ENCODE measurements at places on chromosomes 7 and 10. TPM values are rescaled to one million over a fixed set of nuclear protein-coding genes. Genes with fewer than 3 reads are reported as not detected.

ENTPD7 gene
- total RNA-seq = 19.0 TPM

GPC2 gene
- 0.72 TPM for total RNA-seq

DNA sequence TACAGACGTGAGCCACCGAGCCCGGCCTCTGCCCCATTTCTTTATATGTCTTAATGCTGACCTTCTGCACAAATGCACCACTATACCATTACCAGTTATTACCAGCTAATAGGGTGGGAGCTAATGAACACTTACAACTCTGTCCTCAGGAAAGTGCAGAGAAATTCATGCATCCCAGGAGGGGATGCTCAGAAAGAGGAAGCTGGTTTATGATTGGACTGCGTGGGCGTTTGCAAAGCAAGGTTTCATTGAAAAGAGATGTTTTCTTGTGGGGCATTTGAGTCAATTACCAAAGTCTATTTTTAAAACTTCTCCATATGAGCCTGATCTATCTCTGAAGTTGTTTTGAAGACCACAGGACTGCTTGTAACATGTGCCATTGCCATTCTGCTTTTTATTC is 417.7 kb upstream of the CELF2 start:
- DNase-seq = no peak

DNA sequence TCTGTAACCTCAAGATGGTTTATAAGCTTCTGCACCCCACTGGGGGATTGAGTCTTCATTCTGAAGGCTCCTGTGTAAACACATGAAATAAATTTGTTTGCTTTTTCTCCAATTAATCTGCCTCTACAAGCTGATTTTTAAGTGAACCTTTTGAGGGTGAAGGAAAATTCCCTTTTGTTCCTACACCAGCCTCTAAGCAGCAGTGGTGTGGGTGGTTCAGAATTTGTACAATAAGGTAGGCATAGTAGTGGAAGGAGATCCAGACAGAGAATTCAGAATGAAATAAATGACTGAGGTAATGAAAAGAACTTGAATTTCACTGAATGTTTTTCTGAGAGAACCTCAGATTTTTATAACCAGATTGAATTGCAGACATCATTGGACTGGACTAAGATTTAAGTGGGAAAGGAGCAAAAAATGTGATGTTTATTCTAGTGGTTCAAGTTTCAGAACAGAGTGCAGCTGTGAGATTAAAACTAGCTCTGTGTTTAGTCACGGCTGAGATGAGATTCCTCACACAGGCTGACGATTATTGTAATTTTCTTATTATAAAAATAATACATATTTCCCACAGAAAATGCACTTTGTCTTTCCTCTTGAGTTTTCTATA is 1162.2 kb downstream of the TYW1 start:
- DNase-seq = no peak

SEMA3D gene
- 43.1 TPM for total RNA-seq

GRCh38 chr10:1323951-1324350 is 267.8 kb downstream of the WDR37 start:
- DNase-seq = no peak

DNA sequence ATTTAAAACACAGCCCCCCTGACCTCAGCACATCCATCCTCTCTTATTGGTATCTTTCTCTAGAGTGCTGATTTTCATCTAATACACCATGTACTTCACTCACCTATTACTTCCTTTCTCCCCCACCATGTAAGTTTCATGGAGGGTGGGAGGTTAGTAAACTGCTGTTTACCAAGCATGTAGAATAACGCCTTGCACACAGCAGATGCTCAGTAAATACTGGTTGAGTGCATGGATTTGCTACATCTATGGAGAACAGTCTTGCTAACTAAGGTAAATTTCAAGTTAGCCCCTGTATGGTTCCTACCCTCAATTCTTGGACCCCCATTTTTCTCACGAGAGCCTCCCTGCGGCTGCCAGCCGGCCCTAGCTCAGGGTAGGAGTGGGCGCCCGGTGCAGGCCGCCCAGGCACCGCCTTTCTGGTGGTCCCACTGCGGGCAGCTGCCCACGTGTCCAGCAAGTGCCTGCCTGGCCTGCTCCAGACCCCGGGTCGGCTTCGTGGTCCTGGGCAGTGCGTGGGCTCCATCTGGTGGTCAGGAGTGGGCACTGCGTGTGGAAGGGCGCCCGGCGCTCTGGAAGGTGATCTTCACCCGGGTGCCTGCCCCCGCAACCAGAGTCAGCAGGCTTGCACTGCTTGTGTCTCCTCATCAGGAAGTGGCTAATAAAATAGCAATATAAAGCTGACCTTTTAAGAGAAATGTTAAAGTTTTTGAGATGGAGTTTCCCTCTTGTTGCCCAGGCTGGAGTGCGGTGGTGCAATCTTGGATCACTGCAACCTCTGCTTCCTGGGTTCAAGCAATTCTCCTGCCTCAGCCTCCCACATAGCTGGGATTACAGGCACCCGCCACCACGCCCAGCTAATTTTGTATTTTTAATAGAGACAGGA is 63.4 kb upstream of the DNAJB6 start:
- DNase-seq = peak; percentile 63

DNA sequence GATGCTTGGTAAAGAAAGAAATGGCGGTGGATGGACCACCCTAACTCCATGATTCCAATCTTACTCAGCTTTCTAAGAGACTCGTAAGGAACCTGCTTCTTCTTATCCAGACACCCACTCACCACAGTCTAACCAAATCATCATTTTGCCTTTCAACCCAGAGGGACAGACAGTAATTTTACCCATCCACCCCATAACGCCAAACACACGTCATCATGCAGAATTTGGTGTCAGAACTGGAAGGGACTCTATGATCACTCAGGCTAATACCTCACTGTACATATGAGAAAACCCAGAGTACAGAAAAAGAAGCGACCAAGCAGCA is 388 bp downstream of the ECD start:
- no peak for DNase-seq

KEL gene
- not detected for total RNA-seq

- peak; percentile 74 for DNase-seq
Measured at GRCh38 chr7:73828107-73828803, 2.5 kb upstream of the CLDN4 start.

GRCh38 chr10:52486840-52487611 is 172.9 kb downstream of the DKK1 start:
- peak; percentile 71 for DNase-seq

- DNase-seq = no peak
Measured at GRCh38 chr10:89655722-89656121, 10.7 kb upstream of the PANK1 start.

FRAT2 gene
- total RNA-seq = 5.1 TPM

C1GALT1 gene
- 27.7 TPM for total RNA-seq

DNA sequence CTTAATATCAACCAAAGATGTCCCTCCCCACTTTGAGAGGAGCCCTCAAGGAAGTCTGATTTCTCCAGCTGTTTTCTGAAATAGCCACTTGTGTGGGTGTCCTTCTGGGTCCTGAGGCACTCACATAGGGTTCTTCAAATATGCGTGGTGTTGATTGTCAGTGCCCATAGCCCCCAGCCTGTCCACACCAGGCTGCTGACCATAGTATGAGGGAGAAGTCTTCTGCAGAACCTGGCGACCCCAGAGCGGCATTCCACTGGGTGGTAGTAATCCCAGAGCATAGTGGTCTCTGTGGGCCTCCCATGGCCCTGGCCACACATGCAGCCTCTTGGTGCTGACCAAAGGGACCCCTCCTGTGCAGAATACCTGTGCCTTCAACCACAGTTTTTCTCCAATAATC is 82.7 kb upstream of the MACROH2A2 start:
- no peak for DNase-seq

CDHR3 gene
- 1.7 TPM for total RNA-seq

- DNase-seq = no peak
Measured at GRCh38 chr7:65250697-65251395, 122.8 kb upstream of the ZNF92 start.

EBLN1 gene
- 3.6 TPM for total RNA-seq

DNA sequence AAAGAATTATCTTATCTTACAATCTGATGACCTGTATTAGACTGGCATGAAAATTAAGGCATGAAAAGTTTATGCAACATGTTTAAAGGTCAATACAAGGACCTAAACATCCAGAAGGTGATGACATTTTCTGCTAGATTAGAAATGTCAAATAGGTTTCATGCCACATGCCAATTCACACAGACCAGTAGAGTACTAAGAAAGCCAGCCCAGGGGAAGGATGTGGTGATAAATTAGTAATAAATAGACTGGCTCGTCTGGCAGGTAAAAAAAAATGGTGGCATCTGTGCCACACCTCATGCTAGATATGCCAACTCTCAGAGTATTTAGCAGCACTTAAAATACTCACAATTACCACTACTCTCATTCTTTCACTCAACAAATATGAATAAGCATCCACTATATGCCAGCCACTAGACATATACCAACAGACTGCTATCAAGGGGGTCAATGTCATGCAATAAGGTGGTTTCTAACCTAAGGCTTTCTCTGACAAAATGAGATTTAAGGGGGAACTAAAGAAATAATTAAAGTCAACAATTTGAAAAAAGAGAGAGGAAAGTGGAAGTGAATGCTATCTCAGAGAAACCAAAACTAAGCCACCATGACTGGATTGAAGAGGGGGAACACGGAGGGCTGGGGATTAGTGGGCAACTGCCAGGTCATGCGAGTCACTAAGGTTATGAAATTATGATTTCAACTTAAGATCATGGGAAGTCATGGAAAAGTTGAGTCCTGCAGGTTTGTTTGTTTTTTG is 83.5 kb downstream of the SGMS1 start:
- no peak for DNase-seq

PIP gene
- not detected for total RNA-seq

DNA sequence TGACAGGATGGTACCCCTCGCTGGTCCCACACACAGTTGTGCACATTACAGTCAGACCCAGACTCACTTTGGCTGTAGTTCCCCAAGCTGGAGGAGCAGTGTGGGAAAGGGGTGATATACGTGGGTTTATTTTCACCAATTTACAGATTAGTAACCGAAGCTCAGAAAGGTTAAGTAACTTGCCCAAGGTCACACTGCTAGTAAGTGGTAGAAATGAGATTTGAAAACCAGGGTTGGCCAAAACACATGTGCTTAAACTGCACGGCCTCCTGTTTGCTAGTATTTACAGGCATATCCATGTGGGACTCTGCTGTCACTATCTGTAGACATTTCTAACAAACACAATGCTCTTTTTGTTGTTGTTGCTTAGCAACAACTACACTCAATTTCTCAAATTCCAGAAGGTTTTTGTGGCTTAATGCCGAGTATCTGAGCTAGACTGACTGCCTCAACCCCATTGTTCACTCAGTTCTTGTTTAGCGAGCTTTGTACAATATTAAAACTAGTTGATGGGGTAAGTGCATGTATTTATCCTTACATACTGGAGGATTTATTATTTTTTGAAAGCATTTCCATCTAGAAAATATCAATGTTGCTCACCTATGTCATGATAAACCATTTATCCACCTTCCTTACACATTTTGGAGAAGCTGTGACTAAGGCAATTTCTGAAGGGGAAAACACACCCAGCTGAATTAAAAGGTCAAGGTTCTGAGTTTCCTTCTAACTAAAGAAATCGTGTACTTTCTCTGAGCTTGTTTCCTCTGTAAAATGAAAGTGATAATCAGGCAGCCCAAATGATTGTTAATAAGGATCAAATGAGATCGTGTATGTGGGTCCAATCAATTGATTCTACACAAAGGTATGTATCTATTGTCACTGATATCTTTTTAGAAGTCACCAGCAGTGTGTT is 5.3 kb upstream of the TMEM139 start:
- DNase-seq = peak; percentile 60

TRPV5 gene
- 2.9 TPM for total RNA-seq

EBF3 gene
- 3.6 TPM for total RNA-seq

DNA sequence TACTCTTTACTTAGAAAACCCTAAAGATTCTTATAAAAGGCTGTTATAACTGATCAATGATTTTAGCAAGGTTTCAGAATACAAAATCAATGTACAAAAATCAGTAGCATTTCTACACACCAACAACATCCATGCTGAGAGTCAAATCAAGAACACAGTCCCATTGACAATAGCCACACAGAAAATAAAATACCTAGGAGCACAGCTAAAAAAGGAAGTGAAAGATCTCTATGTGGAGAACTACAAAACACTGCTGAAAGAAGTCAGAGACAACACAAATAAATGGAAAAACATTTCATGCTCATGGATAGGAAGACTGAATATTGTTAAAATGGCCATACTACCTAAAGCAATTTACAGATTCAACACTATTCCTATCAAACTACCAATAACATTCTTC is 427.0 kb downstream of the KCNMA1 start:
- DNase-seq = no peak

GRCh38 chr10:122495406-122496340 is 34.3 kb downstream of the HTRA1 start:
- peak; percentile 85 for DNase-seq

GRCh38 chr7:105776068-105776790 is 100.2 kb downstream of the ATXN7L1 start:
- peak; percentile 42 for DNase-seq

DNA sequence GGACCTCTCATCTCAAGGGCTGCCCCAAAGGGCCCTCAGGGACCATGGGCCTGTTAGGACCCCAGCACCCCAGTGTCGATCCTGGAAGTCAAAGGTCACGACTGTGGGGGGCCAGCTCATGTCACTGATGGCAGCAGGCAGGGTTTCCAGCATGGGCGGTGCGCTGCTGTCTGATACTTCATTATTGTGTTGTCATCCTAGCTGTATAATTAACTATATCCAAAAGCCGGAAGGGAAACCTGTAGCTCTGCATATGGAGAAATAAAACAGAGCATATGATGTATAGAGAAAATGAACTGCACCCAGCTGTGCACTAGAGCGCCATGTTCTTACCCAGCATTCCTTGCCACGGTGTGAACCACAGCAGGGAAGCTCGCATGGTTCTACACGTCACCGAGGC is 196.3 kb downstream of the EBF3 start:
- DNase-seq = no peak

CPA2 gene
- 1.9 TPM for total RNA-seq

GRCh38 chr7:149785402-149785801 is 12.0 kb upstream of the ZNF467 start:
- DNase-seq = no peak

GRCh38 chr10:72563327-72563932 is 62.4 kb downstream of the MICU1 start:
- DNase-seq = no peak

DNA sequence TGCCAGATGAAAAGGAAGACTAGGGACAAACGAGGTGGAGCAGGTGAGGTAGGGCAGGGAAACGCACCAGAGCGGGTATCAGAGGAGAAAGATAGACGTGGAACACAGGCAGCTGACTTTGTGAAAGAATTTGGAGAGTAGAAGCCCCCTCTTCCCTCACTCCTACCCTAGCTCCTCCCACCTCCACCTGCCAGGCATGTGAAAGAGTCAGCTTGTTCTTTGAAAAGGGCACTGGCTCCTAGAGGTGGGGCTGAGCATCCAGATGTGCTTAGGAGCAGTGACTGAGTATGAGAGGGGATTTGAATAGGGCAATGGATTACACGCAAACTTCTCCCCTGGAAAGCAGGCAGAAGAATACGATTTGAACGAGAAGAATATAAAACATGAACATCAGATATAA is 174.2 kb upstream of the INHBA start:
- no peak for DNase-seq

GRCh38 chr7:19519443-19520021 is 189.3 kb downstream of the POLR1F start:
- peak; percentile 52 for DNase-seq

GRCh38 chr10:59077855-59078254 is 98.6 kb upstream of the PHYHIPL start:
- no peak for DNase-seq

PANK1 gene
- 6.0 TPM for total RNA-seq

All from umbilical cord (tissue), 2 donors.